Sciatic nerve (tissue), 2 donors: ENCODE measurements at places on chromosomes 16 and 17.

- DNase-seq, result no peak
Measured at GRCh38 chr17:42402117-42402516, 13.9 kb upstream of the STAT3 start.

GRCh38 chr17:60923000-60923399 lies 245.3 kb downstream of the BCAS3 start:
- DNase-seq, result no peak

- DNase-seq, result no peak
Measured at GRCh38 chr16:54443352-54443751, 156.8 kb upstream of the IRX3 start.

DNA sequence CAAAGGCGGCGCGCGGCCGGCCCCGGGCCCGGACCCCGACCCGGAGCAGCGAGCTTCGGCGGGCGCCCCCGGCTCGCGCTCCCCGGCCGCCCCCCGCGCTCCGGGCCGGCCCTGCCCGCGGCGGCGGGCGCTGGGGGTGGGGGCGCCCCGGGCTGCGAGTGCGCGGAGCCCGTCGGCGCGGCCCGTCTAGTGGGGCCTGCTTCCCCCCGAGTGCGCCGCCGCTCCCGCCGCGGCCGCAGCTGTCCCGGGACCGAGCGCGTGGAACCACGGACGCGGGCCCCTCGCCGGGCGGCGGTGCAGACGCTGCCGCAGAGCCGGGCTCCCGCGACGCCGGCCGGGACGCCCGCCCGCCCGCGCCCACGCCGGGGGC lies 308 bp downstream of the ADCY9 start:
- no peak for DNase-seq

- DNase-seq, result no peak
Measured at GRCh38 chr16:4017807-4018206, 98.4 kb downstream of the ADCY9 start.

GRCh38 chr17:66790501-66791061 lies 44.3 kb upstream of the CACNG5 start:
- DNase-seq, result no peak

DNA sequence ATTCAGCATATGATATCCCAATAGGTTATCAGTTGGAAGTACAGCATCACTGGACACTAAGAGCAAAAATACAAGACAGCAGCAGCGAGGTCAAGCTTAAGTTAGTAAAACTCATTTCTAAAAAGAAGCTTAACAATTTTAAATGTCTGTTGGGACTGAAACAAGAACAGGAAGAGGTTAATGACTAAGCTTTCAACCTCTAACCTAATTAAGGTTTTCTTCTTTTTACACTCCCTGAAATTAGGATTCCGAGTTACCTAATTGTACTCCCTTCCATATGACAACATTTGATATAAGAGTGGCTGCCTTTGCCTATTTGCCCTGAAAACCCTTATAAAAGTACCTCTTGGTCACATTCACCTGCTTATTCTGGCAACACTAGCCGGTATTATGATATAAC lies 34.3 kb downstream of the CPSF4L start:
- no peak for DNase-seq

DNA sequence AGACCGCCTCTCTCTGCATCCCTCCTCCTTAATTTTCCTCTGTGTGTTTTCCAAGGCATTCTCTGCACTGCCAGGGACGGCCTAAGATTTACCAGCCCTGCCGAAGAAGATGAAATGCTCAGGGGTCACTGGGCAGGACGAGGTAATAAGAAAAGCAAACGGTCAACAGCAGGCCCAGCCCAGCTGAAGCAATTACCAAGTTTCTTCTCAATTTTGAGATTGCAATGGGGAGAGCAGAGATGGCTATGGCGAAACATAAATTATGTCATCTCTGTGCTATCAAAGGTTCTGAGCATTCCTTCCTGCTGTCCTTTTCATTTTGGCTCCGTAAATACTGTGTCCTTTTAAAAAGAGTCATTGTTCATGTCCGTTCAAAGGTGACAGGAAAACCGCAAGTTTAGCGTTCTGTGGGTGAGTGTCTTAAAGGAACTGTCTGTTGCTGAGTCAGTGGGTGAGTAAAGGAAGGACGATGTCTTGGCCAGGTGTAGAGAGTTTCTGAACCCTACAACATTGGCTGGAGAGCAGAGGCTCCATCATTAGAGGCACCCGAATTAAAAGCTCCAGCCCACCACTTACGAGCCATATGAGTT lies 753.9 kb upstream of the EEF2KMT start:
- no peak for DNase-seq

GRCh38 chr17:57447990-57448758 lies 191.9 kb downstream of the MSI2 start:
- no peak for DNase-seq

DNA sequence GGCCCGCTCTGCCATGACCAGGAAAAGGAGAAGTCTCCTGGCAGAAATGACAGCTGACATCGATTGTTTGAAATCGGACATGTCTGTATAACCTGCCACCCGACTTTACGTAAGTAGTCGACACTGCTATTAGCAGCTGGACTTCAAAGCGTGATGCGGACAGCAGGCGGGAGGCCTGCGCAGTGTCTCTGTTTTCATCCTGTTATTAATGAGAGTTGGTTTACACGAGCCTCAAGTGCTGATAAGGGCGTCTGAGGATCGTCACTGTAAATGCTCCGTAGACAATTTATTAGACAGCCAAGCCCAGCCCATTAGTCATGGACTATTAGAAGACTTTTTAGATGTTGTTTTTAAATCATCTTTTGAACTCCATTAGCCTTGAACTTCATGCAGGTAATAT lies 328.3 kb downstream of the FOXL1 start:
- no peak for DNase-seq

DNA sequence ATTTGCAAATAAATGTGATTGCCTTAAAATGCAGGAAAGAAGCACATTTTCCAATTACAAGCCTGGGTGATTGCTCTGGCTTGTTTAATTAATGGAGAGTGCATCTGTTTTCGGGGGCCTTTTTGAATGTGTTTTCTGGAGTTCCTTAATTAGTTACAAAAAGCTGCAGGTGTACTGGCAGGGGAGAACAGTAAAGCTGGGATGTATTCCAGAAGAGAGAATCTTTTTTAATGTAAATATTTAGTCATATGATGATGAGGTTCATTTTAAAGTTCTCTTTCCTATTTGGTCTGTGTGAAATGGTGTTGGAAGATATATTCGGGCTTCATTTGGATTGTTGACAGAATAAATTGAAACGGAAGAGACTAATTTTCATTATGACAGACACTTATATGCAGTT lies 70.9 kb upstream of the N4BP1 start:
- no peak for DNase-seq

GRCh38 chr17:39123627-39124026 lies 27.8 kb downstream of the PLXDC1 start:
- DNase-seq, result no peak

DNA sequence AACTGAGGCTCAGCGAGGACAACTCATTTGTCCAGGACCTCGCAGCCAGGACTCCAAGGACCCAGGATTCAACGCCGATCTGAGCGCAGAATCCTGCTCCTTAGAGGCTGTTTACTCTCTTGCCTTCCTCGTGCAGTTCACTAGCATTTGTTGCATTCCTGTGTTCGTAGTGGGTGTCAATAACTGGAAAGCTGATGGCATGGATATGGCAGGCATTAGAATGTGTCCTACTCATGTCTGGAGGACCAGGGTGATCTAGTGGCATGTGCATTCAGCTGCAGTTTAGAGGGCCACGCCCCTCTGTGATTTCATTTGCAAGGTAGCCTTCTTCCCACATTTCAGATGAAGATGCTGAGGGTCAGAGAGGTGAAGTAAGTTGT lies 510 bp downstream of the CRISPLD2 start:
- no peak for DNase-seq

DNA sequence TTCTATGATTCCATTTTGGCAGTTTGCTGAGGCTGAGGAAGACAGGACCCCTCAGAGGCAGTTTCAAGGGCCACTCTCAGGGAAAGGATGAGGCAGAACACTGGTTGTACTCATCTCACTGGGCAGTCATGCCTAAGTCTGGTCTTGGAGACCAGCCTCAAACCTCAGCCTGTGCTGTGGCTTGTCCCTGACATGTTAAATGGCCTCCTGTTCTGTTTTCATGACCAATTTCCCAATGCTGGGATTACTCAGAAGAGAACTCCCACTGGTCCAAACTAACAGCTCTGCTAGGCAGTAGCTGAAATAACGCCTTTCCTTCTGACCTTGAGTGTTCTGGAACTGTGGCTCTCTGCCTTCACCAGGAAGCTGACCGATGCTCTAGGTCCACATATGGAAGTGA lies 8.4 kb upstream of the SPDYE4 start:
- no peak for DNase-seq

- DNase-seq, result no peak
Measured at GRCh38 chr17:82370471-82371332, 863 bp upstream of the UTS2R start.

DNA sequence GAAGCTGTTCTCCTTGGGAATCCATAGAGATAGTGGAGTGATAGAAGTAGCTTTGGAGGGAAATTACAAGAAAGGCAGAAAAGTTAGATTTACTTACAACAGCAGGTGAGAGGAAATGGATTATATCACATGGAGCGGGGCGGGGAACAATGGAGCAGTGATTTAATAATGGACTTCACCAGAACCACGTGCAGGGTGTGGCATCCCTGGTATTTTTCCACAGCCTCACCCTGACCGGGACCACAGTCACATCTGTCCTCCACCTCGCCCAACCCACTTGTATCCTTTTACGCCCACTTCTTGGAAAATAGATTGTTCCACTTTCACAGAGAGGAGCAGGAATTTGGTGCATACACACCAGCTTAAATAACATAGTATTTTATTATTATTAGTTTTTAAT lies 15.9 kb upstream of the CYB5B start:
- DNase-seq, result no peak

DNA sequence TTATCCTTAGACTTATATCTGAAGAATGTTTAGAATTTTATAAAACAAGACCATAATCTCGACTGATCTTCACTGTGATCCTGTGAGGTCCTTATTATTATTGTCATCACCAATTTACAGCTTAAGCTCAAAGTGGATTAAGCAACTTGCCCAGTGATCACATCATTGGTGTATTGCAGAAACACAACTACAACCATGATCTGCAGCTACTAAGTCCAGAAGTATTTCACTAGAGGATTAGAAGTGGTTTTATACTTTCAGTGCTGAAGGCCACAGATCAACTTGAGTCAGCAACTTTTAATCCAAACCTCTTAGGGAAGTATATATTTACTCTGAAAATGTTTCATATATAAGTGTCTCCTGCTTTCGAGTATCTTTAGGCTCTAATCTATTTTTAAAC lies 624.3 kb upstream of the SOX9 start:
- DNase-seq, result no peak

- no peak for DNase-seq
Measured at GRCh38 chr16:19239511-19240155, 45.9 kb upstream of the CLEC19A start.

GRCh38 chr17:72756256-72756655 lies 336.2 kb downstream of the SLC39A11 start:
- DNase-seq, result no peak

DNA sequence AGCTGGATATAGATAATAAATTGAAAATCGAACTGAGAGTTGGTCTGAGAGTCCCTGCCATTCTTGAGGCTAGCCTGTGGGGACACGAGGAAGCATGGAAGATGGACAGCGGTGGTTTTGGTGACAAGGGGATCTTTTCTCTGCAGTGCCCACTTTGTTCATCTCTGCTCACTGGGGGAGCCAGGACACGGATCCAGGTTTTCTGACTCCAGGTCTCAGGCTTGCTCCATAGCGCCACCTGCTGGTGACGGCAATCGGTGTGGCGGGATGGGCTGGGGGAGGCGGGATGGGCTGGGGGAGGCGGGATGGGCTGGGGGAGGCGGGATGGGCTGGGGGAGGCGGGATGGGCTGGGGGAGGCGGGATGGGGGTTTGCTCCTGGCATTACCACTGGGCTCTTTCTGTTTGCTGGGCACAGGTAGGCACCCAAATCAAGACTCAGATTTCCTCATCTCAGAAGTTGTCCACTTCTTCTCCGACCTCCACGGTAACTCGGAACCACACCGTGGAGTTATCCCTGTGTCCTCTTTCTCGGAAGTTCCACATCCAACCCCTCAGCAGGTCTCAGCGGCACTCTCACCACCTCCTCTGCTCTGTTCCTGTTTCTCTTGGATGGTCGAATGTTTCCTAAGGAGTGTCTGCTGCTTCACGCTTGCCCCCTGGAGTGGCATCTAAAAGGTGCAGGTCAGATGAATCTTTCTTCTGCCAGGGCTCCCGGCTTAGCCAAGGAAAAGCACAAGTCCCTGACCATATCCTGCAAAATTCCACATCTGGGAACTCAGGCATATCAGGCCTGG lies 142.4 kb downstream of the CYLD start:
- DNase-seq, result no peak

DNA sequence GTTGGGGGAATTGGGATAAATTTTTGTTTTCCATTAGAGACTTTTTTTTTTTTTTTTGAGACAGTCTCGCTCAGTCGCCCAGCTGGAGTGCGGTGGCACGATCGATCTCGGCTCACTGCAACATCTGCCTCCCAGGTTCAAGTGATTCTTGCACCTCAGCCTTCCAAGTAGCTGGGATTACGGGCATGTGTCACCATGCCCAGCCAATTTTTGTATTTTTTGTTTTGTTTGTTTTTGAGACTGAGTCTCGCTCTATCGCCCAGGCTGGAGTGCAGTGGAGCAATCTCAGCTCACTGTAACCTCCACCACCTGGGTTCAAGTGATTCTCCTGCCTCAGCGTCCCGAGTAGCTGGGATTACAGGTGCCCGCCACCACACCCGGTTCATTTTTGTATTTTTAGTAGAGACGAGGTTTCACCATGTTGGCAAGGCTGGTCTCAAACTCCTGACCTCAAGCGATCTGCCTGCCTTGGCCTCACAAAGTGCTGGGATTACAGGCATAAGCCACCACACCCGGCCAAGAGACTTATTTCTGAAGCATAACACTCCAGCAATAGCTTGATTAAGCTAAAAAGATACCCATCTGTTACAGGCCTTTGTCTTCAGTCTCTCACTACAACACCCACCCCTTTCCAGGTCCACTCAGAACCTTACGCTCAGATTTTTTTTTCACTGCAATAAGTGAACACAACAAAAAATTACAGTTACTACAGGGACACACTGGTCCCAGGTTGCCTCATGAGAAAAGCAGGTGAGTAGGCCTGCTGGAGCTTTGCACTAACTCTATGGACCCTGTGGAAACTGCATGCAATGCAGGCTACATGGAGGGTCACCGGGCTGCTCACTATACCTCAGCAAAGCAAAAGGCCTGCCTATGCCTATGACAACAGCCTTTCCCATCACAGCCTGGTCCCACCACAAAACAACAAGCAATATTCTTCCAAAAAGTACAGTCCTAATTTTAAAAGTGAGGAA lies 34.6 kb downstream of the KANSL1 start:
- DNase-seq, result no peak
